Activated T-cell treated with anti-CD3 and anti-CD28 coated beads for 48 hours (primary cell): ENCODE measurements at places on chromosomes 1 and 21.
A peak's percentile ranks its signal among the peaks of the same experiment; 100 is the strongest.

DNA sequence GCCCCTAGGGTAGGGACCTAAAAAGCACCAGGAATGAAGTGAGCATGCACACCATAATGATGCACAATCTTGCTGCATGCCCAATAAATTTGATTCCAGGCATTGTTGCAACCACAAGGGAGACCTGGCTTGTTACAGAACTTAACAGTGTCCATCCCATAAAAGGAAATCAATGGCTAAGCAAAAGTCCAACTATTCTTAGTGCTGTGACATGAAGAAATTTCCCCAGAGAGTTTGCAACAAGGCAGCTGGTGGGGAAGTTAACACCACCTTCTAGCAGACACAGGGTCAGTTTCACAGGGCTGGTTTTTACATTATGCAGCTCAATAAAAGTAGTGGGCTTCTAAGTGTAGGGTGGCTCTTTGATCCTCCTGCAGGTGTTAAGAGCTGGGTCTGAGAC, 221.1 kb downstream of the KCNJ6 start:
- DNase-seq = no peak

DNA sequence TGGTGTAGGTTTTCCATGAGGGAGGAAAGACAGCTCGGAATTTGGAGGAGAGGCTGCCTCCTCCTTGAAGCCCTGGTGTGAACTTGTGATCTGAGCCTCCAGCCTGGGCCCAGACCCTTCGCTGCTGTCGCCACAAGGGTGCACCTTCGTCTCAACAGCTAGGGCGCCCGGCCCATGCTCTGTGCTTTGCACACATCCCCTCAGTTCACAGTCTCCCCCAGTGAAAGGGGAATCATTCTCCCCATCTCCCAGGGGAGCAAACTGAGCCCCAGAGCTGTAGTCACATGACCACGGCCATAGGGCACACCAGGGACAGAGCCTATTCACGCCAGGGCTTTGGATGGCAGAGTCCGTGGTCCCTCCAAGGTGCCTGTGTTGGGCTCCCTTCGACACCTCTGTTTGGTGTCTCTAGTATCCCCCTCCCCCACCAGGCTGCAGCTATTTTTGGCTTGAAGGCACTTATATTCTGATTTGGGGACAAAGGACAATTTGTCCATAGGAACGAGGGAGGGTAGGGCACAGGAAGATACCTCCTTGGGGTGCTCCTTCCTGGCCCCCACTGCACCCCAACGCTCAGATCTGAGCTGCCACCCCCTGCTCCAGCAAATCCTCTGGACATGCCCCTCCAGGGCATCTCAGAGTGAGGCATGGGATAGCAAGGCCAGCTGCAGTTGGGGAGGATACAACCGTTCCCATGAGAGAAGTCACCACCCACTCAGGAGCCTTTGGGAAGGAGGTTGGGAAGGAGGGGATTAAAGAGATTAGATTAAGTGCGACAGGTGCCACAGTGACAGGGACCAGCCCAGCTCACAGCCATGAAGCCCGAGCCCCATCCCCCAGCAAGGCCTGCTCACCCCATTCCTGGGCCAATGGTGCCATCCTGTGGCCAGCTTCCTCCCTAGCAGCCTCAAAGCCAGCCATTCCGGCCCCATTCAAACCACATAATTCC, 15.7 kb downstream of the MATN1 start:
- DNase-seq = peak; percentile 61

- DNase-seq = no peak
Measured at GRCh38 chr21:26846036-26846931, 1.1 kb upstream of the ADAMTS1 start.

DNA sequence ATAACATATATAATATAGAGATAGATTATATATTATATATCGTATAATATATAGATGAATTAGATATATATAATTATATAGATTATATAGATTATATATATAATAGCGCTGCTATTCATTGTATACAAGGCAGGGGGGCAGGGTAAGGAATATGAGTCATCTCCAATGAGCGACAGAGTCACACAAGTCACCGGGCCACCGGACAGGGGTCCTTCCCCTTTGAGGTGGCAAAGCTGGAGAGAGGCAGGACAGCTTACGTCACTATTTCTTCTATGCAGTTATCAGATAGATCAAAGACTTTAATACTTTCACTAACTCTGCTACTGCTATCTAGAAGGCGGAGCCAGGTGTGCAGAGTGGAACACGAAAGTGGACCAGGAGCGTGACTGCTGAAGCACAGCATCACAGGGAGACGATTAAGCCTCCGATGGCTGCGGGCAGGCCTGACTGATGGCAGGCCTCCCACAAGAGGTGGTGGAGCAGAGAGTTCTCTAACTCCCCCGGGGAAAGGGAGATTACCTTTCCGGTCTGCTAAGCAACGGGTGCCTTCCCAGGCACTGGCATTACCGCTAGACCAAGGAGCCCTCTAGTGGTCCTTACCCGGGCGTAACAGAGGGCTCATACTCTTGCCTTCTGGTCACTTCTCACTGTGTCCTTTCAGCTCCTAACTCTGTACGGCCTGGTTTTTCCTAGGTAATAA, 2154.7 kb downstream of the MRPL39 start:
- DNase-seq = no peak

DNA sequence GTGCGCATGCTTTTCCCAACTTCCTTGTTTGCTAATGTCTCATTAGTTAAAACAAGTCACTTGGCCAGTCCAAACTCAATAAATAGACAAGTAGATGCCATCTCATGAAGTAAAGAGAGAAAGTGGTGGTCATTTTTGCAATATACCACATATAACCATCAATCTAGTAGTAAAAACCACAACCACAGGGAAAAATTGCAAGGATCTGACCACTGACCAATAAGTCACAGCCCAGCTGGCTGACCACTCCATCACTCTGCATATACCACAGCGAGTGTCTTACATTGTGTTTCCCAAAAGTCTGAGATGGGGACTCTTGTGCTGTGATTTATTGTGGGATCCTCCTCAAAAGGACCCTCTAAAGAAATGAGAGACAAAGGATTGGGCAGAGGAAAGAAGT, 76.0 kb downstream of the FH start:
- no peak for DNase-seq

DNA sequence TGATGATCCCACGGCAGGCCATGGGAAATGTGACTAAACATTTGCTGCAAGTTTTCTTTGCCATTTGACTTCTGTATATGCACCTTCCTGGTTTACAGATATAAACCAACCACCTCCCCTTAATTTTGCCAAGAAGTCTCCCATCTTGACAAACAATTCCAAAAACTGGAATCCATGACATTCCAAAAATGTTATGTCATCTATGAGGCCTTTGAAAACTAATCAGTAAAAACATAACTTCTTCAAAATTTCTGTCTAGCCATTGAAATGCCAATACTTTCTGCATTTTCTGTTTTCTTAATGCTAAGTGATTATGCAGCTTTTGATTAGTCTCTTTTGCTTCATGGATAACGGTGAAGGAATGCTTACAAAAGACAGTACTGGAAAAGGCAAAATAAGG, 84.1 kb downstream of the LYST start:
- no peak for DNase-seq

DNA sequence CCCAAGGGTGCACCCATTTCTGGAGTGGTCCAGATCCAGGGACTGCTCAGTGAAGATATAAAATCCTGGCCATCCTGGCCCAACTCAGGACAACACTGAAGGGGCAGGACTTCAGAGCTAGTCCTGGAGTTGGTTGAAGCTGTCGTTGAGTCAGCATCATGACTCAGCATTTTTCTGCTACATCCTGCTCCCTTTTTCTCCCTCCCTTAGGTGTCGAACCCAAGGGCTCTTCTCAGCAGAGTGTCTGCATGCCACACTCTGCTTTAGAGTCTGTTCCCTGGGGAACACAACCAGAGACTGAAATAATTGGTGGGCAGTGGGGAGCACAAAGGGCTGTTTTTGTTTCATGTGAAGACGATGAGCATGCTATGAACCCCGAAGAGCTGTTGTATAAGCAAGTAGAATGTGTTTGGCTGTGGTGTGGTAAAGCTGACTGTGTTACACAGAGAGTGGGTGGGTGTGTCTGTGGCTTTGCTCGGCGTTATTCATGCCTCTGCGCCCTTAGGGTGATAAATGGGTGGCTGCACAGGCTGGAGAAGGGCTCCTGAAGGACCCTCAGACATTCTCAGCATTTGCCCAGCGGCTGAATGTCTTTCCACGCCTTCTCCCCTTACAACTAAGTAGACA, 167.2 kb downstream of the CYYR1 start:
- DNase-seq = peak; percentile 4

DNA sequence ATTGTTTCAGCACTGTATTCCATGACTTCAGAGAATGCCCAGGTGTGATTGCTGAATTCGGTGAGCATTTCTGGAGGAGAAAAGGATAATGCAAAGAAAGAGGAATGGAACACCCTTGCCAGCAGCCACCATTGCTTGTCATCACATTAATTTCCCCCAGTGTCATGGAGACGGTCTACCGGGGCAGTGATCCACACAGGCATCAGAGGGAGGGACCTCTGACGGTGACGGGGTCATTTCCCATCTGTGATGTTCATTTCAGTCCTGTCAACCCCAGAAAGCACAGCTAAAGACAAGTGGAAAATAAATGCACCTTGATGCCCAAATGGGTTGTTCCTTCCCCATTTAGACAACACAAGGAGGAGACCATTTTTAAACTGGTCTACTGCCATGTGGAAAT, 376.4 kb downstream of the PCP4 start:
- DNase-seq = no peak

GRCh38 chr1:162977944-162978568, 91.1 kb upstream of the RGS4 start:
- no peak for DNase-seq

DNA sequence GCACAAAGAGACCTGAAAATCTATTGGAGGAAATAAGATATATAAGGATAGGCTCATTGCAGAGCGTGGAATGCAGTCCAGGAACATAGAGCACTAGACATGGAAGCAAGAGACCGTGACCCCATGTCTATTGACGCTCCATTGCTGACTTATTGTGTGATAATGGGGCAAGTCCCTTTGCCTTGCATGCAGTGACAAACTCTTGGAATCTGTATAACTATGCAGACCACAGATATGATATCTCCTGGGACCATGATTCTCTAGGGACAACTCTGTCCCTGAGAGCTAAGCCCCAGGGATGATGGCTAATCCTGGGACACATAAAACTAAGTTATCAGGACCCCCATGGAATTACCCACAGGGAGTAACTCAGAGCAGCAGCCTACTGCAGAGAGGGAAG, 73.1 kb upstream of the PRDX6 start:
- DNase-seq = no peak

DNA sequence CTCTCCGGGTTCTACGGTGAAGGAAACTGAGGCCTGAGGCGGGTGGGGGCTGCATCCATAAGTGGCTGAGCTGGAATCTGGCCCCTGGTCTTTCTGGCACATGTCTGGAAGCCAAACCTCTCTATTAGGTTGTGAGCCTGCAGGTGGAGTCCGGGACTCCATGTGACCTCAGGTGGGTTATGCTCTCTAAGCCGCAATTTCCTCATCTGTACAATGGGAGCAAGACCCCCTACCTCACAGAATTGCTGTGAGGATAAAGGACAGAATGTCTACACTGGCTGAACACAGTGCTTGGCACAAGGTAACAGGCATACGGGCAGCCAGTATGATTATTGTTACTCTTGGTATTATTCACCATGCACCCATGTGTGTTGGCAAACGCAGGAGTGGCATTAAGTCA, 6.7 kb downstream of the EPHA2 start:
- no peak for DNase-seq

DNA sequence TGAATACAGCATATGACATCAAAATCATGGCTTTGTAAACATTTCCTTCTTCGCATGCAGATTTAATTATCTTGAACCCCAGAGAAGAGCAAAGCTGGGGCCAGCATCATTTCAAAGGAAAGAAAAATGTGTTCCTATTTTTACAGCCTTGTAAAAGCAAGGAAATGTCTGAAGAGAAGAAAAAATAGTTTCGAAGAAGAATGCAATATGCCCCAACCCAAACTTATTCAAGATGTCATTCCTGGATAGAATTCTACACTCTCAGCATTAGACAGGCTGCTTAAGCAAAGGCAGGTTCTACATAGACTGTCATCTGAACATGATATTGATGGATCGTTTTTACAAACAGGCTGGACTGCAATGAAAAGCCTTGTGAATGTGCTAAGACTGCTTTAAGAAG, 900.8 kb downstream of the TTLL7 start:
- no peak for DNase-seq

DNA sequence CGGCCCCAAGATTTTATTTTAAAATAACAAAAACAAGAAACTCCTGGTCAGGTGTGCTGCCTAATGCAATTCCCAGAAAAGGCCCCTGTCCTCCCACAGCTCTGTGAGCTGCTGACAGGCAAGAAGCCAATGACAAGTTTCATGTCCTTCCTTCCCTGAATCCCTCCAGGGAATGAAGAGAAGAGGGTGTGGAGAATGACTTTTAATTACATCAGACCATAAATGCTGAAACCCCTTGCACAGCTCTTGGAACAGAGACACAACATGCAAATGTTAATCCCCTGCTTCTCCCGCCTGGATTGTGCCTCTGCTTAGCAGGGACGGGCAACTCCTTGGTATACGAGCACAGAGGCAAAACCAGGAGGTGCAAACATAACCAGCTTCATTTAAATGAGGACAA, 228.1 kb upstream of the CAMK1G start:
- no peak for DNase-seq

GRCh38 chr1:175185903-175186302, 6.7 kb downstream of the KIAA0040 start:
- DNase-seq = no peak

DNA sequence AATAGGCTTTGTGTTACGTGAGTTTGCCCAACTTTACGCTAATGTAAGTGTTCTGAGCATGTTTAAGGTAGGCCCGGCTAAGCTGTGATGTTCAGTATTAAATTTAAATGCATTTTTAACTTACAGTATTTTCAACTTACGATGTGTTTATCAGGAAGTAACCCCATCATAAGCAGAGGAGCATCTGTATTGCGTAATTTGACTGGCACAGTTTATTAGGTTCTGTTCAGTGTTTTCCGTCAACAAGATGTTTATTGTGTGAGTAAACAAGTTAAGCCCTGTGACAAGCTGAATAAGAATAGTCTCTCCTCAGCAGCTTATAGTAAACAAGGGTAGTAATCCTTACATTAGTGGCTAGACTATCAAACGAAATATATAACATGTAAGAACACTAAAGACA, 27.2 kb upstream of the SHISA4 start:
- DNase-seq = no peak

- DNase-seq = peak; percentile 91
Measured at GRCh38 chr1:25022361-25023189, 92.5 kb upstream of the RUNX3 start.

GRCh38 chr21:16532840-16533239, 803.1 kb downstream of the USP25 start:
- DNase-seq = no peak

DNA sequence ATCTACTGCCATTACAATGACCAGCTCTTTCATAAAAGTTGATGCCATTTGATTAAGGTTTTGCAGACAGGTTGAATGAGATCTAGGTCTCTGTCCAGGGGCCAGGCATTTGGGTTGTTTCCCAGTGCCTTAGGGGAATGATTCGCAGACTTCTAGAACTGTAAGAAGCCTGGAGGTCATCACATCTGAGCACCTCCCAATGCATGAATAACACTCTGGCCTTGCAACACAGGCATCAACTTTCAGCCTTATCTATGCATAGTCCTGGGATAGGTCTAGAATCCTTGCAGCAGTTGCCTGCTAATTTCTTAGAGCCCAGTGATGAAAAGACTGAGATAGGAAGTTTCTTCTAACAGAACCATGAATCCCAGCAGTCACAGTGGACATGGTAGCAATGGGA, 44.8 kb upstream of the KCND3 start:
- DNase-seq = no peak

GRCh38 chr1:99347041-99347684, 82.9 kb downstream of the PLPPR4 start:
- no peak for DNase-seq

- no peak for DNase-seq
Measured at GRCh38 chr1:10651793-10652192, 144.7 kb downstream of the CASZ1 start.
